ENCODE measurements at places on chromosomes 3 and 15. TPM values are rescaled to one million over a fixed set of nuclear protein-coding genes. Genes with fewer than 3 reads are reported as not detected.

Gene GOLGA6D
- total RNA-seq = not detected

Gene KCNH8
- 0.33 TPM for total RNA-seq

Gene ECE2
- total RNA-seq = 0.42 TPM

Gene GPR171
- 3.7 TPM for total RNA-seq

Gene SAMMSON
- total RNA-seq = 1.5 TPM

Gene SLC22A13
- total RNA-seq = not detected

Gene IL5RA
- 0.34 TPM for total RNA-seq

Gene NLGN1
- total RNA-seq = 12.9 TPM

Gene LTF
- total RNA-seq = 0.45 TPM

Gene IL17RD
- total RNA-seq = 13.2 TPM

Gene FBXL22
- 52.7 TPM for total RNA-seq

Gene ZNF774
- total RNA-seq = 1.7 TPM

Gene MBNL1
- 706 TPM for total RNA-seq

Gene ECT2
- total RNA-seq = 7.3 TPM

Gene TMC3
- total RNA-seq = 0.17 TPM

Gene TGM4
- not detected for total RNA-seq

Gene EOGT
- total RNA-seq = 96.5 TPM

Gene ANKRD63
- not detected for total RNA-seq

Gene ACAN
- not detected for total RNA-seq

Gene ARHGAP31
- 25.9 TPM for total RNA-seq

Gene CLDN16
- not detected for total RNA-seq

Gene TMEM40
- total RNA-seq = not detected

Gene GRM2
- total RNA-seq = 0.83 TPM

Gene SCAANT1
- total RNA-seq = not detected

Gene UACA
- total RNA-seq = 23.9 TPM

Gene COPG1
- 55.6 TPM for total RNA-seq

Gene FBLN2
- total RNA-seq = 138 TPM

Gene WDR49
- total RNA-seq = 9.9 TPM

Gene SLC2A2
- total RNA-seq = not detected
